A549 treated with GW870086 at 1 μM for 4 hours (cell line): ENCODE measurements at places on chromosomes 13 and 19. TPM values are rescaled to one million over a fixed set of nuclear protein-coding genes. Genes with fewer than 3 reads are reported as not detected.

The PLIN5 gene
- 0.10 to 0.15 TPM (median 0.12 TPM) in 3 of 5 replicates, not detected in the others for total RNA-seq

The AKT1S1 gene
- total RNA-seq: 69.2 to 117 TPM (median 106 TPM) in 5 replicates

The SHISA7 gene
- not detected in 5 replicates for total RNA-seq

The SBK3 gene
- 1.3 to 1.9 TPM (median 1.6 TPM) in 5 replicates for total RNA-seq

The ZNF177 gene
- total RNA-seq: 0.22 to 0.64 TPM (median 0.59 TPM) in 5 replicates
